Stimulated activated CD8-positive, alpha-beta memory T cell treated with anti-CD3 and anti-CD28 coated beads, Interleukin-15, amount 100 ng/mL, for 24 hours (primary cell): ENCODE measurements at places on chromosomes 4 and X.

- no peak for DNase-seq
Observed at GRCh38 chrX:136810493-136810892, 29.8 kb upstream of the ARHGEF6 start.

GRCh38 chr4:151325111-151325948 lies at the start of gene SH3D19:
SH3D19 (minus strand) TSS chr4:151325605; CDS start chr4:151325352, 253 bp downstream.
- no peak for DNase-seq

GRCh38 chr4:42706086-42706485 lies 49.2 kb upstream of the ATP8A1 start:
- no peak for DNase-seq

GRCh38 chr4:153476829-153477574 lies 10.8 kb downstream of the TMEM131L start:
- DNase-seq, result no peak

GRCh38 chr4:127832585-127832984 lies 48.1 kb upstream of the PLK4 start:
- DNase-seq, result no peak

GRCh38 chr4:87465739-87466366 lies 43.5 kb downstream of the NUDT9 start:
- no peak for DNase-seq

DNA sequence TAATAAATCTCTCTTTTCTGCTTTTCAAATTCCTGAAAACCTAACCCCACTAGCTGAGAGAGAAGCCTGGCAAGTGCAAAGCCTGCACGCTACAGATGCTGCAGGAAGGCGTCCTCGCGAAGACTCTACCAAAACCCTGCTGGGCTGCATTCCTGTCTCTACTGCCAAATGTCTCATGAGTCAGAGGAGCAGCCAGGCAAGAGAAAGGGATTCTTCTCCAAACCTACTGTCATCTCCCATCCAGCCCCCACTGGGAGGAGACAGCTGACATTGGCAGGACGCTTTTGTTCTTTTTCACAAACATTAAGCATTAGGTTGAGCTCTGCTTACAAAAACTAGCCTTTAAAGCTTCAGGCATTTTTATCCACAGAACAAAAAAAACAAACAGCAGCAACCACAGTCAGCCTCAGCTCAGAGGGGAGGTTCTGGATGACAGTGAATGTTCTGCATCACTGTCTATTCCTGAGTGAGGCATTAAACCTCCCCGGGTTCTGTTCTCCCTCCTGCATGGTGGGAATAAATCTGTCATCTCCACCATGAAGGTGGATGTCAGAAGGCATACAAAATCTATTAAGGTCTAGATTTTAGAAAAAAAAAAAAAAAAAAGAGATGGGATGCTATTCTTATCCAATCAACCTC lies 18.0 kb downstream of the CRMP1 start:
- no peak for DNase-seq

DNA sequence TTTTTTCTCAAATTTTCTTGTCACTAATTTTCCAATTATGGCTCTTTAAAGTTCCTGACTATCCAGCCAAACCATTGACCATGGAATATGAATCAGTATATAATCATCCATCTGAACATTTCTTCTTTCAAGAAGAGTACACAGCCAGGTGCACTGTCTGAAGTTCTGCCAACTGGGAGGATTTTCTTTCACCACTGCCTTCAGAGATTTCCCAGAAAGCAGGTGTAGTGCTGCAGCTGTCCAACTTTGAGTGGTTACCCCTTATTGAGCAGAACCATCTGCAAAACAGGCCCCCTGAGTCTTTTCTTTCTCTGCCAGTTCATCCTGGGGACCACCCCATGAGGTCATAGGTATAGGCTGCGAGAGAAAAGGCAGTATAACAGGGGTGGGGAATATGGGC lies 1213.2 kb downstream of the RAPGEF2 start:
- DNase-seq, result no peak

DNA sequence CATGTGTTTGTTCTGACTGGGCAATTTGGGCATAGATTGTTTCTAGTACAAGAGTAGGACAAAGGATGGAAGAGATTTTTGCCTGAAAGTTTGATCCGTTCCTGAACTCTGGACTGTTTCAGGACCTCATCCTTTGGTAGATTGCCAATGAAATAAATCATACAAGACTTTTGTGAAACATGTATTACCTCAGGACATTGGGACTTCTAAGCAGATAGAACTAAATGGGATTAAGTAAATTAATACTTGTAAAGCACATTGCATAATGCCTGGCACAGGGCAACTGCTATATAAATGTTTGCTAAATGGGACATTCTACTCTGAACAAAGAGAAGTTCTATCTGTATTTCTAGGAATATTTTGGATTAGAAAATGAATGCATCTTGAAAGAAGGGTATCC lies 164.8 kb upstream of the RPS6KA3 start:
- DNase-seq, result no peak

- DNase-seq, result no peak
Observed at GRCh38 chr4:76780781-76781697, 116.9 kb downstream of the SOWAHB start.

DNA sequence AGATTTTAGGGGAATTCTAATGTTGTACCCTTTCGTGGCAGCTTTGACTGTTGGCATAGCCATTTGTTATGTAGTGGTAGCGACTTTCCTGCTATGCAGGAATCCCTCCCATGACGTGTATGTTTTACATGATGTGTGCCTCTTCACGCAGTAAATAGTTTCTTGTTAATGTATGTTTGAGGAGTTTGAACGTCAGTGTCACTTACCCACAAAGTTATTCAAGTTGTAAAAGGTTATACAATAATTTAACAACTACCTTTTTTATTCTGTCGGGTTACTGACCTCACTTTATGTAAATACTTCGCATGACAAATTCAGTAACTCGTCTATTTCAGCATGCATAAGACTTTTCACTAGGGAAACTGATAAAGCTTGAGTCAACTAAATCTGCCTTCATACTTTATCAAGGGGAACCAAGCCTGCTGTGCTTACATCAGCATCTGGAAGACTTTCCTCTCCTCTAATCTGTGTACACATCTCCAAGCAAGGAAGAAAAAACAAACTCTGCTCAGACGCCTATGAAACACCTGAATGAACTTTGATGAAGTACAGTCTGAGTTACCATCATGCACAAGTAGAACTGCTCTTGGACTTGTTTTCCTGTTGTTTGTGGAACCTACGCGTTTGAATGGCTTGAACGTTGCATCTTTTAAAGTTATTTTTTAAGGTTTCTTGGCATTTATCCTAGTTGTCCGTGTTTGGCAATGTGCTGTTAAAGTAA lies 61.2 kb downstream of the SLC9A6 start:
- DNase-seq, result no peak

DNA sequence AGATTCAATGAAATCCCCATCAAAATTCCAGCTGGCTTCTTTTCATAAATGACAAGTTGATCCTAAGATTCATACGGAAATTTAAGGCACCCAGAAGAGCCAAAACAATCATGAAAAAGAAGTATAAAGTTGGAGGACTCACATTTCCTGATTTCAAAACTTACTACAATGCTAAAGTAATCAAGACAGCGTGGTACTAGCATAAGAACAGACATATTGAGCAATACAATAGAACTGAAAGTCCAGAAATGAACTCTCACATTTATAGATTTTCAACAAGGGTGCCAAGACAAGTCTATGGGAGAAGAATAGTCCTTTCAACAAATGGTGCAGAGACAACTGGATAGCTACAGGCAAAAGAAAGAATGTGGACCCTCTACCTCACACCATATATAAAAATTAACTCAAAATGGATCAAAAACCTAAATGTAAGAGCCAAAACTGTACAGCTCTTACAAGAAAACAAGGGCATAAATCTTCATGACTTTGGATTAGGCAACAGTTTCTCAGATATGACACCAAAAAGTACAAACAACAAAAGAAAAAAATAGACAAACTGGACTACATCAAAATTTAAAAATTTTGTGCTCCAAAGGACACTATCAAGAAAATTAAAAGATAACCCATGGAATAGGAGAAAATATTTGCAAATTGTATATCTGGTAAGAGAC lies 28.5 kb downstream of the SASH3 start:
- DNase-seq, result no peak

- no peak for DNase-seq
Observed at GRCh38 chr4:141037446-141037845, 95.8 kb downstream of the RNF150 start.

- DNase-seq, result no peak
Observed at GRCh38 chrX:131728295-131729145, 184.6 kb downstream of the OR13H1 start.

DNA sequence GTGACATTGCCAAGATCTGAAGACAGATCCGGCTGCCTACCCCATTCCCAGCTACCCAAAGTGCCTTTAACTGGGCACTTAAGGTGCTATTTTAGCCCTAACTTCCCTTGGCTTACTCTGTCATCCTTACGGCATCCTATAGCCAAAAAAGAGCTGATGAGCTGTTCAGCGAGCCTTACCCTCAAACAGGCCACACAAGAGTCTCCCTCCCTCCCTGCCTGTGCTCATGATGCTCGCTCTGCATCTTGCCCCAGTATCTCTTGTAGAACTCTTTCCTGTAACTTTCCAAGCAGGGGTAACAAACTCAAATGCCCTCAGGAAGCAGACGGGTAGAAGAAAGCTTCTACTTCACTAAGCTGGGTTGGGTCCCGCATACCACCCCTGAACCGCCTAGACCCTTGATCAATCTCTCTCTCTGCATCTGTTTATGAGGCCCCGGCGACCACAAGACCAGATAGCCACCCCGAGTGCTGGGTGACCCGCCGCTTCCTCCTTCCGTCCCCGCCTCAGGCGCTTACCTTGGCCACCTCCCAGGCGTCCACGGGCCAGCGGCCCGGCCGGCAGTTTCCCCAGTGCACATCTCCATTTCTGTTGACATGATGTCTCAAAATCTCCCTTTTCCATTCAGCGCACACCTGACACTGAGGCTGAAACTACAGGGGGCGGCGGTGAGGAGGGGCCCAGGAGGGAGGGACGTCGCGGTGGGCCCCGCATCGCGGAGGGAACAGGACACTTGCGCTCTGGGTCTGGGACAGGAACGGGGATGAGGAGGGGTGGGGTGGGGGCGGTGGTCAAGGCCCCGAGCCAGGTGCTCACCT lies 663 bp downstream of the CXorf38 start:
- DNase-seq, result peak; percentile 3

- no peak for DNase-seq
Observed at GRCh38 chr4:38177641-38178391, 217.6 kb downstream of the PTTG2 start.

GRCh38 chrX:11960031-11960430 lies 178.2 kb upstream of the FRMPD4 start:
- DNase-seq, result no peak

DNA sequence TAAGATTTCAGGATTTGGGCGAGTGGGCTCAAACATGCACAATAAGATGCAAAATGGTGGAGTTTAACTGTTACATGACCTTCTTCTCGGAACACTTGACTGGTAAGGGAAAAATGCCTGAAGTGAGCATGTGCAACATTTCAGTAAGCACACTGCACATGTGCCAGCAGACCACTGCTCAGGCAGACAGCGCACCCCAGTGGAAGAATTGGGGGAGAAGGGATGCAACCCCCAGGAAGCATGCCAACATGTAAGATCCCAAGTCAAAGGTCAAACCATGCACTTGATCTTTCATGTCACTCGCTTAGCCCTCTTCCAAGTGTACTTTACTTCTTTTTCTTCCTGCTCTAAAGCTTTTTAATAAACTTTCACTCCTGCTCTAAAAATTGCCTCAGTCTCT lies 256.3 kb downstream of the CENPC start:
- DNase-seq, result no peak

- DNase-seq, result no peak
Observed at GRCh38 chr4:140102421-140102820, 51.6 kb downstream of the MAML3 start.

- no peak for DNase-seq
Observed at GRCh38 chrX:20015945-20016615, 25.2 kb upstream of the BCLAF3 start.

DNA sequence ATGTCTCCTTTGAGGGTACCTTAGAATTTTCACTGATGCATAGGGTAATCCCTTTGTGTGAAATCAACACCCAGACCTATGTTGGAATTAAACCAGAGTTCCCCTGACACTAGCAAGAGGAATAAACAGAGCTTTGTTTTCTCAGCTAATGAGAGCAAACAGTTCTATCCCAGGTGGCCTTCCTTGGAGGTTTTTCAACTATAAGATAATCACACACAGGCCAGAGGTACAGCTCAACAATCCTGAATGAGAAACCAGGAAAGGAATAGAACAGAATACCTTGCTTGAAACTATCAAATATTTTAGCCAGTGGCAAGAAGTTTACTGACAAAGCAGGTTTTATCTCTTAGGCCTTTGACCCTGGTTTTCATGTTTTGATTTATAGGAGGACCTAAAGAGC lies 100.2 kb downstream of the OTC start:
- DNase-seq, result no peak

DNA sequence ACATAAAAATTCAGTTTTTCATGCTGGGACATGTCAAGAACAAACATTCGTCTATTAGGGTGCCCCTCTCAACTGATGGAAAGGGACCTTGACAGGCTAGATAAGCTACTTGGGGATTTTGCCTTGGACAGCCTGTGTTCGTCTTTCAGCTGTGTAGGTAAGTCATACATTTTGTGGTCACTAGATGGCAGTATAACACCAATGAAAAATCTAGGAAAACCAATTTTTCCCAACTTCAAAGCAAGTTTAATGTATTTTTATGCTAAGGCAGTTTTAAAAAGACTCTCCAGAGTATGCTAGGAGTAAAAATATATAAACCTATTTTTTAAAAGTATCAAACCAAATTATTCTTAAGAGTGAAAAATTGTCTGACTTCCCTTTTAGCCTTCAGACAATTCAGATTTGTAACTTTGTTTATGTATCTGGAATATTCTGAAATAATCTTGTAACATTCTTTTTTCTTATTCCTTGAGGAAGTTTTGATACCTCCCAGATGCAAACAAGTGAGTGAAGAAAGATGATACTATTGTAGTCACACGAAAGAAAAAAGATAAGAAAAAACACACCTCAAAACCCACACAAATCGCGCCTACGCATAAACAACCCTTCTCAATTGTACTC lies 158.3 kb downstream of the CPE start:
- DNase-seq, result no peak

GRCh38 chrX:56099271-56099670 lies 132.9 kb upstream of the KLF8 start:
- DNase-seq, result no peak

- DNase-seq, result no peak
Observed at GRCh38 chrX:112094729-112095128, 12.2 kb upstream of the TRPC5 start.

GRCh38 chrX:68708503-68709290 lies 61.2 kb downstream of the STARD8 start:
- DNase-seq, result no peak

- DNase-seq, result no peak
Observed at GRCh38 chr4:1973218-1973617, 35.6 kb downstream of the NELFA start.

- no peak for DNase-seq
Observed at GRCh38 chr4:122309988-122310626, 68.7 kb upstream of the ADAD1 start.

GRCh38 chr4:139315221-139315675 lies 13.0 kb upstream of the NDUFC1 start:
- no peak for DNase-seq

- no peak for DNase-seq
Observed at GRCh38 chrX:106481341-106481740, 130.4 kb upstream of the RADX start.

- no peak for DNase-seq
Observed at GRCh38 chr4:19416146-19416545, 835.6 kb upstream of the SLIT2 start.

- no peak for DNase-seq
Observed at GRCh38 chrX:121831601-121832000, 784.2 kb downstream of the GLUD2 start.
